ENCODE measurements at places on chromosomes 2 and 18.
A peak's percentile ranks its signal among the peaks of the same experiment; 100 is the strongest.

GRCh38 chr2:143513081-143513480 is 383.9 kb downstream of the ARHGAP15 start:
- peak; percentile 5 for DNase-seq

DNA sequence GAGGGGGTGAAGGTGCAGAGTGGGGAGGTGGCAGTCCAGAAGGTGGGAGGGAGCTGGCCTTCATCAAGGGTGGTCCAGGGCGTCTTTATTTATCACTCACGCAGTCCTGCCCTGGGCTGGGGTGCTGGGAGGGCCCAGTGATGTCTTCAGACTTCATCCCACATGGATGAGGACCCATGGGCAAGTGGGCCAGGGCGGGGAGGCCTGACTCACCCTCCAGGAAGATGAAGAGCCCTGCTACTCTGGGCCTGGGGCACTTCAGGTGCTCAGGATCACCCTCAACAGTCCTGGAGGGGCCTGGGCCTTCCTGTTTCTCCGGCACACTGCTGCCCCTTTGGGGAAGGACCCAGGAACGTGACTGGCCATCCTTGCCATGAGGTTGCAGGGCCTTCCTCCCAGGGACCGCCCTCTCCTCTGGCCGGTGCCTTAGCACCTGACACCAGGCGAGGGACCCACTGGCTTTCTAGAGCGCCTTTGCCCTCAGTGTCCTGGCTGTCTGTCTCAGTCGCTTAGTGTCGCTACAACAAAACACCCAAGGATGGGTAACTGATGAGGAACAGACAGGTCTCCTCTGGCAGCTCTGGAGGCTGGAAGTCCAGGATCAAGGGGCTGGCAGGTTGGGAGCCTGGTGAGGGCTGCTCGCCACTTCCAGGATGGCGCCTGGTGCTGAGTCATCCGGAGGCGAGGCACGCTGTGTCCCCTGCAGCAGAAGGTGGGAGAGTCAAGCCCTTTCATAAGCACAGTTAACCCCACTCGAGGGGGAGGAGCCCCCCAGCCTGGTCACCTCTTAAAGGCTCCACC is 57.8 kb upstream of the HS6ST1 start:
- no peak for DNase-seq

- DNase-seq: no peak
Observed at GRCh38 chr2:126467367-126468054, 188.4 kb upstream of the GYPC start.

DNA sequence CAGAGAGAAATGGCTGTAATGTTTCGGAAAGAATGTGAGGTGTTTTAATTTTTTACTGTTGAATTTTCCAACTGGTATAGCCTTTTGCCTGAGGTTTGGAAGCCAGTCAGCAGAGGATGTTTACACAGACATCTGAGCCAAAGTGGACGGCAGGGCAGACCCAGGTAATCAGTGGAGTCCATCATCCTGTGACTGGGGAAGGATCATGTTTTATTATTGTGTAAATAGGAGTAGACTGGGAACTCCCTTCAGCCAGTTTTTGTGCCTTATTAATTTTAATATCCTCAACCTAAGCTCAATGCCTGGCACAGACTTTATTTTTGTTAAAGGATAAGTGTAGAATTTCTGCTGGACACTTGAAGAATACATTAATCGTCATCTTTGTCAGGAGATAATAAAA is 142.0 kb upstream of the GAREM1 start:
- DNase-seq: no peak

- peak; percentile 60 for DNase-seq
Observed at GRCh38 chr2:64114063-64114911, 29.9 kb downstream of the PELI1 start.

- DNase-seq: no peak
Observed at GRCh38 chr2:67985586-67985985, 77.2 kb downstream of the C1D start.

DNA sequence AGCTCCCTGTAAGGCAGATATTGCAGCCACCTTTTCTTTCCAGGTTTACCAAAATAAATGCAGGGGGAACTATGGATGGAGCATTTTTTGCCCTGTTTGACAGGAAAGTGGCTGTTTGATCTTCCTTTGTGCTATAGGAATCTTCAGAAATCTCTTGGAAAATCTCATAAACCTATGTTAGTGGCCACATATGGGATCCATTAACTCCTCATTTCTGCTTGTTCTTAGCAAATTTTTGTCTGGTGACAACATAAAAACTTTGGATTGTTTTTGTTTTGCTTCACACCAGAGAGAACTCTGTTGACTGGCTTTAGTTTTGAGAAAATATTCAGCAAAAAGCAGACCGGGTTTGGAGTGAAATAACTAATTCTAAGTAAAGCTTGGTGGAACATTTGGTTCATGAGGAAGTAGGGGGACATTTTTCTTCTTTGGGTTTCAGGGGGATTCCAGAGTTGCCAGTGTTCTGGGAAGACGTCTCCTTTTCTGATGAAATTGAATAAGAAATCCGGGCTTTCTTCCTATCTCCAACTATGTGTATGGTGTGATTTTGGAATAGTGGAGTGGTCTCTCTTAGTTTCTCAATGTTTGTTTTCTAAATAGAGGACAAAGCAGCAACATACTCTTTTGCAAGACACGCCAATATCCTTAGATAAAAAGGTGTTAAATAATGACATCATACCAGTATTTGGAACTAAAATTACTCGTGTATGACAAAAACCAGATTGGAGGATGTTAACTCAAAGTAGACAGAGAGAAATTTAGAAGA is 174.4 kb downstream of the ICOS start:
- DNase-seq: no peak

DNA sequence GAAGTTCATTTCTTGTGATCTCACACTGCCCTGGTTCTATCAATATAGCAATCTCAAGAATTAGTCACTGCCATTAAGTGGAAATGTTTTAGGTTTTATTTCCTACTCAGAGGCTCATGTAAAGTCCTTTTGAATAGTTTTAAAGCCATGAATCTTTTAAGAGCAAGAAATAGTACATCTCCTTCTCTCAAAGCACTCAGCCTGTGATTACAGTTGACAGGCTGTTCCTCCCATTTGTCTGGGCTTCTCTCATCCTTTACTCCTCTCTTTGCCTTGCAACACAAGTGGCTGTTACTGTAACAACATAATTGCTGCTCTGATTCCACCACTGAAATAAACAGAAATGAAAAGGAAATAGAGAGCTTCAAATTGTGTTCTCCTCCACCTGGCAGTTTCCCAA is 18.4 kb downstream of the GRP start:
- DNase-seq: no peak

DNA sequence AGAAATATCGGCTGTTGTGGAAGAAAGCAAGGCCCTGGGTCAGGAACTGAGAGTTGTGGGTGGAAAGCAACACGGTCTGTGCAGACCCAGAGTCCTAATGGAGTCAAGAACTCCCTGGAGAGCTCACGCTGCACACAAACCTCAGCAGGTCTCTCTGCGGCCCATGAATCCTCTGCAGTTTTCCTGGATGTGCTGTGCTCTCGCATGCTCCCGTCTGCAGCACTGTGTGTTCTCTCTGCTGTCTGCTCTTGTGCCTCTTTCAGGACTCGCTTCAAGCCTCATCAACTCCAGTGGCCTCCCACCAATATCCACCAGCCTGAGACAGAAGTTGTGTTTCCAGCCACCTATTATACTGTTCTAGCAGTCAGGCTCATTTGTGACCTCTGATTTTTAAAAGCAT is 24.3 kb downstream of the RNU4ATAC start:
- DNase-seq: no peak

DNA sequence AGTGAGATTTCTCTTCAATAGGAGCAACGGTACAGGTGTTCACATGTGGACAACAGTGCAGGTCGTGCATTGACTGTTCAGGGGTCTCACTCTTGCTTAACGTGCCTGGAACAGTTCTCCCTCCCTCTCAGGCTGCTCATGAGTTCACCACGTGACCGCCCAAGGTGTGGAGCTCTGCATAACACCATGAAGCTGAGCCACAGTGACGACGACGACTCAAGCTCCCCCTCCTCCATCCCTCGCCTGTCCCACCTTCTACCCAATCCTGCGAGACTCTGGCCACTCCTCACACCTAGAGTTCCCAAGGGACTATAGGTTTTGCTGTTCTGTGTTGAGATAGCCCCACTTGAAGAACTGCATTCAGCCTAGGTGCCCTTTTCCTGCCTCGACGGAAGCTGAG is 42.8 kb downstream of the STK25 start:
- DNase-seq: no peak

DNA sequence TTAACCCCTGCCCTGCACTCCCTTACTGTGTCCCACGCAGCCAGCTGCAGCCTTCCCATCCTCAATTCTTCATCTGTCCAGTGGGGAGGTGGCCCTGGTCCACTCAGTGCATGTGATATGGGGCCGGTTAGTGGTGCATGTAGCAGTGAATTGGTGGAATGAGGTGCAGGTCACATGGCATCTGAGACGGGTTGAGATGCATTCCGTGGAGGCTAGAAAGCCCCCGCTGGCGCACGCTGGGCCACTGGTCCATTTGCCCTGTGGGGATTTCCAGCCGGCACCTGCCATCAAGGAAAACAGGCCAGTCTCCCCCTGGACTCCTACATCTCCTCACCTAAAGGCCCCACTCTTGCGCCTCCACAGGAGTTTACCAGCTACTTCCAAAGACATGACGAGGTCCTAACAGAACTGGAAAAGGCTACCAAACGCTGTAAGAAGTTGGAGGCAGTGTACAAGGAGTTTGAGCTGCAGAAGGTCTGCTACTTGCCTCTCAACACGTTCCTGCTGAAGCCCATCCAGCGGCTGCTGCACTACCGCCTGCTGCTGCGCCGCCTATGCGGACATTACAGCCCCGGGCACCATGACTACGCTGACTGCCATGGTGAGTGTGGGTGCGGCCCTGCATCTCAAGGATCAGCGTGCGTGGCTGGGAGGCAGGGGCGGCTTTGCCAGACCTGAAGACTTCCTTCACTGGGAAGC is 40.5 kb downstream of the STK25 start:
- DNase-seq: no peak

DNA sequence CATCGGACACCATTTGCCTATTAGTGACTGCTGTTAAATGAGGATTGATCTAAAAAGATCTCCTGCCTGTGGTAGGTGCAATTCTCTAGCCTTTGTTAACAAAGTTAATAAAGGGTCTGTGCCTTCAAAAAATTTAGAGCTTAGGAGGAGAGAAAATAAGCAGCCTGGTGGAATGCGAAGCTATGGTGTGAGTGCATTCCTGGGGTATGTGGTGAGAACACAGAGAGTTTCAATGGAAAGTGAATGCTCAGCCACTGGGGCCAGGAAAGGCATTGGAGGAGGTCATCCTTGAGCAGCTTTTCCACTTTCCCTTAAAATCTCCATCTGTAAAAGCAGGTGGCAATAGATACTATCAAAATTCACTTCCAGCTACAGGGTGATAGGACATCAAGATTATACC is 331.2 kb upstream of the LRATD1 start:
- DNase-seq: no peak

DNA sequence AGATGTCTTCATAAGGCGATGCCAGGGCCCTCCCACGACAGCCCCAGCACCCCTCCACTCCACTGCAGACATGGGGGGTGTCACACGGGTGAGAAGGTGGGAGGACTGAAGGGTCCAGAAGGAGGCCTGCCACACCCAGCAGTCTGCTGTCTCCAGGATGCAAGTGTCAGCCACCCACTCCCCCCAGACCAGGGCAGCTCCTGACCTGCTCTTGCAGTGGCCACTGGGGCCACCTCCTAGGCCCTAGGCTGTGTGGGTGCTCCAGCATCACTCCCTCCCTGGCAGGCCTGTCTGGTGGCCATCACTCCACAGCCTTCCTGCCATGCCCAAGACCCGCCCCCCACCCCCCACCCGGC is 171.0 kb downstream of the CELF4 start:
- no peak for DNase-seq

DNA sequence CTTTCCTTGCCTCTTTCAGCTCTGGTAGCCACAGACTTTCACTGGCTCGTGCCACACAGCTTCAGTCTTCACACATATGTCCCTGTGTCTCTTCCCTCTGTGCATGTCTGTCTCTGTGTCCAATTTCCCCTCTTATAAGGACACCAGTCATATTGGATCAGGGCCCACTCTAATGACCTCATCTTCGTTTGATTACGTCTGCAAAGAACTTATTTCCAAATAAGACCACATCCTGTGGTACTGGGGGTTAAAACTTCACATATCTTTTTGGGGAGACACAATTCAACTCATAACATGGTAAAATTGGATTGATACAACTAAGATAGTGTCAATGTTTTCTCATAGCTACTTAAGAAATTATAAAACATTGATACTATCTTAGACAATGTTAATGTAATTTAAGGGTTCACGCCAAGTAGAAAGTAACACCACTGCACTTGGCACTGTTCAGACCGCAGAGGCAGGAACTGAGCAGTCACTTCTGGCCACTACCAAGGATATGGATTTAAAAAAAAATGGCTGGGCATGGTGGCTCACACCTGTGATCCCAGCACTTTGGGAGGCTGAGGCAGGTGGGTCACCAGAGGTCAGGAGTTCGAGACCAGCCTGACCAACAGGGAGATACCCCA is 119.6 kb upstream of the EPAS1 start:
- no peak for DNase-seq

DNA sequence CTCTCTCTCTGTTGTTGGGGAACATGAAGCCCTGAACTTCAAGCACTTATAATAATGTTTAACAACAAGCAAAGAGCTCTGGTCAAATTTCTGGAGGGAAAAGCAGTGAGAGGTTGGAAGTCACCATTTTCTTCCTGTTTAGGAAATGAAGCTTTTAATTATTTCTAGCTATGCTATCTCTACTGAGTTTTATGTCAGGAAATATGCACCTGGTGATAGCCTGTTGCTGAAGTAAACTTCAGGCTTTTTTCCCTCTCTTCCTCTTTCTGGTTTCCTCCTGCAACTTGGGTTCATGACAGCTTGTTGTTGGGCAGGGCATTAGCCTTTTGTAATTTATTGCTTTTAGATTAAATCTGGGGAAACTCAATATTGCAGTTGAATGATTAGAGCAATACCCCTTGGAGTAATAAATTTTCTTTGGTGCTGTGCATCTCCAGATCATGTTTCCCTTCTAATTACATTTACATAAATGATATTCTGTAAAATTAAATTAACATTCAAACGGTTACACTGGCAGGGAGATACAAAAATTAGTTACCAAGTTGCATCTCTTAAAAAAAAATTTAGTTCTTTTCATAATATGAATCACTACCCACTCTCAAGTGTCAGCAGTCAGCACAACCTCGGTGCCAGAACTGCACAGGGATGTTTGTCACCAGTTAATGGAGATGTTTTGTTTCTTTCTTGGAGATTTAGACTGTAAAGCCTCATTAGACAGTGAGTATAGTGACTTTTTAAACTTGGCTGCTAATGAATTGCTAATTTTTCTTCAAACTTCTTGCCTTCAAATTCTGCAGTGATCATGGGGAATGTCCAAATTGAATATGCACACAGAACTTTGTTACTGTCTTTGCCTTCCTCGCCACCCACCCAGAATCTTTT is 466.6 kb upstream of the ETAA1 start:
- no peak for DNase-seq

- DNase-seq: no peak
Observed at GRCh38 chr18:13264091-13265007, 45.8 kb downstream of the LDLRAD4 start.

Data from CD4-positive, alpha-beta T cell treated with Interleukin-15 for 4 hours (primary cell).